ENCODE measurements at places on chromosomes 12 and 14. TPM values are rescaled to one million over a fixed set of nuclear protein-coding genes. Genes with fewer than 3 reads are reported as not detected.

DNA sequence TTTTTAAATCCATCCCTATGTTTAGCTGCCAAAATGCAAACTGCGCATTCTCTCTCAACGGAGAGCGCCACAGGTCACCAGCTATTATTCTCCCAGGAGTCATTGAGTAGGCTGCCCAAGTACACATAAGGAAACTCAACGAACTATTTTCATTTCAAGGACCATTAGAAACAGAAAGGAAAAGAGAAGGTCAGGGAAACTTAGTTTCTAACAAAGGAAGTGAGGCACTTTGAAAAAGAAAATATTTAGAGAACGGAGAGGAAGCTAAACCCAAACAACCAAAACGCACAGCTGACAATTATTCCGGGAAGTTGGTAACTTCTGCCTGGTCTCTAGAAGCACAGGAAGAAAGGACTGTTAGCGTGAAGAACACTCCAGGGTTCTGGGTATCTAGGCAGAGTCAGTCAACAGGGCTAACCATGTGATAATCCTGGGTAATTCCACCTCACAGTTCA is 23.5 kb downstream of the GPHB5 start:
- no peak for DNase-seq
- H3K27ac ChIP-seq, result peak overlapping the region; percentile 75
- H3K36me3 ChIP-seq, result no peaks in the 10 kb centered on the region

Gene RNASE13
- not detected for total RNA-seq

DNA sequence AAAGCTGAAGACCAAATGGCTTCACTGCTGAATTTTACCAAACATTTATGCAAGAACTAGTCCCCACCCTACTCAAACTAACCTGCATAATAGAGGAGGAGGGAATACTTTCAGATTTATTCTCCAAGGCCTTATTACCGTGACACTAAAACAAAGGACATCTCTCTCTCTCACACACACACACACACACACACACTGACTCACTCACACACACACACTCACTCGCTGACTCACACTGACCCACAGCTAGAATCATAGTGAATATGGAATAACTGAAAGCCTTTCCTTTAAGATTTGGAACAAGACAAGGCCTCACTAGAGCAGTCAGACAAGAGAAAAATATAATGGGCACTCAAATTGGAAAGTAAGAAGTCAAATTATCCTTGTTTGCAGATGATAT is 1014.1 kb downstream of the TMTC2 start:
- no peak for DNase-seq
- no peaks in the 10 kb centered on the region for H3K4me1 ChIP-seq
- H3K36me3 ChIP-seq, result no peaks in the 10 kb centered on the region
- H3K4me3 ChIP-seq, result no peak overlapping the region
- H3K27me3 ChIP-seq, result no peaks in the 10 kb centered on the region

DNA sequence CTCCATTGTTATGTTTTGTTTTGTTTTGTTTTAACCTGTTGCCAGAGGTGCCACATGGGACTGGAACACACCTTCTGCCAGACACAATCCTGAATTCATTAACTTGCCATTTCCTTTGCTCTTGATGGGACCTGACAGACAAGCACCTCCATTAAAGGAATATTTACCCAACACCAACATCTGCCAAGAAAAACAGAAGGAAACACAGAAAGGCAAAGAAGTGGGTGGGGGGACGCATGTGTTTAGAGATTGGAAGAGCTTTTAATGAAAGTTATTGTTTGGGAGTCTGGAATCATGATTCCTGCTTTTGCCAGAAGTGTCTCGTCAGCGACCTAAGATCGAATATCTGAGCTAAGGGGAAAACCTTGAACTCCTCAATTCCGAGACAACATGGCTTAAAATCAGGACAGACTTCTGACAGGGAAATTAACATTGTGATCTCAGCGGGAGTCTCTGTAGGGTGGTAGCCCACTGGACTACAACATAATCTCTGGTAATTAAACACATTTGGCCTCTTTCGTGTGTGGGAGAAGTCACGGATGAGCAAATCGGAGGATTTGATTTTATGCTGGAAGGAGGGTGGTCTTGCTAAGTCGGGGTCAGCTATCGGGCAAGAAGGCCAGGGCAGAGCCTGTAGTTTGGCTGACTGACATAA is 210.4 kb upstream of the FAR2 start:
- H3K27me3 ChIP-seq, result no peaks in the 10 kb centered on the region
- no peaks in the 10 kb centered on the region for H3K4me1 ChIP-seq
- DNase-seq, result no peak
- H3K27ac ChIP-seq, result peak overlapping the region; percentile 52
- H3K4me3 ChIP-seq, result no peak overlapping the region

DNA sequence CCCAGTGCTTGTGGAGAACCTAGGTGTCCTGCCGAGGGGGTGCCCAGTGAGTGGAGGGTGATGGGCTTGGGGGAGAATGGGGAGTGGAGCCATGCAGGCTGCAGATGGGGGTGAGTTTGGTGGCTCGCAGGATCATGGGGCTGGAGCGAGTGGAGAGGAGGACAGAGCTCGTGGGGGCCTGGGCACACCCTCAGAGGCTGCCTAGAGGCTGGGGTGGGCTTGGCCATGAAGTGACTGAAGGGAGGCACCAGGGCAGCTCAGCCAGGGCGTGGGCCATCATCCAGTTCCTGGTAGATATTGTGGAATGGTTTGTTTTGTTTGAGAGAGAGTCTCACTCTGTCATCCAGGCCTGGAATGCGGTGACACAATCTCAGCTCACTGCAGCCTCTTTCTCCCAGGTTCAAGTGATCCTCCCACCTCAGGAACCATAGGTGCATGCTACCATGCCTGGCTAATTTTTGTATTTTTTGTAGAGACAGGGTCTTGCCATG is 43.4 kb upstream of the AMN start:
- no peak overlapping the region for H3K27ac ChIP-seq
- H3K36me3 ChIP-seq, result no peaks in the 10 kb centered on the region
- no peak for DNase-seq
- H3K4me3 ChIP-seq, result no peak overlapping the region
- no peaks in the 10 kb centered on the region for H3K4me1 ChIP-seq

- no peak for DNase-seq
- no peak overlapping the region for H3K27ac ChIP-seq
- H3K4me1 ChIP-seq, result no peaks in the 10 kb centered on the region
- H3K27me3 ChIP-seq, result peaks cover 3% of the 10 kb centered on the region
- no peaks in the 10 kb centered on the region for H3K36me3 ChIP-seq
Observed at GRCh38 chr14:94771158-94771905, 1.4 kb upstream of the GSC start.

GRCh38 chr14:96304956-96305355 is 48.9 kb downstream of the BDKRB1 start:
- no peaks in the 10 kb centered on the region for H3K4me1 ChIP-seq
- no peak for DNase-seq
- H3K27me3 ChIP-seq, result no peaks in the 10 kb centered on the region
- H3K27ac ChIP-seq, result no peak overlapping the region
- peaks cover 4% of the 10 kb centered on the region for H3K36me3 ChIP-seq
- no peak overlapping the region for H3K4me3 ChIP-seq

Gene SLCO1C1
- total RNA-seq, result not detected

GRCh38 chr12:87266305-87266704 is 762.9 kb downstream of the C12orf50 start:
- no peaks in the 10 kb centered on the region for H3K36me3 ChIP-seq
- no peaks in the 10 kb centered on the region for H3K4me1 ChIP-seq
- H3K27ac ChIP-seq, result no peak overlapping the region

DNA sequence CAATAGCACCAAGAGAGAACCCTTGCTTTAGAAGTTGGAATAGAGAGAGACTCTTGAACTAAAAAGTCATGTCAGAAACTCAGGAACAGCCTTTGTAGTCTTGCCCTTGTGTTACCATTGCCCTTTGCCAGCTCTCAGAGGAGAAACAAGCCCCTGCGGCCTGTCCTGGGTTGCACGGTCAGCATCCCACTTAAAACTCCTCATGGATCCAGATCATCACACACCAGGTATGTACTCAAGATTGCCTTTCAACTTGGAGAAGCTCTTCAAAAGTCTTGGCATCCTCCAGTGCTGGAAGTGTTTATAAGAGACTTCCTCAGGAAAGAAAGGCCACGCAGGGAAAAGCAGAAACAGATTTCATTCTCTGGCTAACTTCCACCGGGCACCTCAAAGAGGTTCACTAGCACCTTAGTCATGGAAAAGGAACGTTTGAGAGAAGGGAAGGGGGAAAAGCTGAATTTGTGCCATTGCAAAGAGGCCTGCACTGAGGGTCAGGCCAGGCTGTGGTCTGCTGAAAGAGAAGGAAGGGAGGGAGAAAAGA is 594.2 kb downstream of the MED13L start:
- no peak for DNase-seq
- H3K36me3 ChIP-seq, result no peaks in the 10 kb centered on the region
- no peak overlapping the region for H3K4me3 ChIP-seq

Gene KRT80
- 9.8 TPM for total RNA-seq

Gene PSMC1
- total RNA-seq, result 170 TPM

GRCh38 chr14:89219051-89219450 is 198.0 kb downstream of the FOXN3 start:
- no peaks in the 10 kb centered on the region for H3K4me1 ChIP-seq
- H3K36me3 ChIP-seq, result no peaks in the 10 kb centered on the region
- no peak for DNase-seq
- no peak overlapping the region for H3K4me3 ChIP-seq

GRCh38 chr14:33996462-33996861 is 45.6 kb upstream of the EGLN3 start:
- H3K27me3 ChIP-seq, result no peaks in the 10 kb centered on the region
- DNase-seq, result no peak
- no peak overlapping the region for H3K27ac ChIP-seq
- H3K4me1 ChIP-seq, result no peaks in the 10 kb centered on the region

DNA sequence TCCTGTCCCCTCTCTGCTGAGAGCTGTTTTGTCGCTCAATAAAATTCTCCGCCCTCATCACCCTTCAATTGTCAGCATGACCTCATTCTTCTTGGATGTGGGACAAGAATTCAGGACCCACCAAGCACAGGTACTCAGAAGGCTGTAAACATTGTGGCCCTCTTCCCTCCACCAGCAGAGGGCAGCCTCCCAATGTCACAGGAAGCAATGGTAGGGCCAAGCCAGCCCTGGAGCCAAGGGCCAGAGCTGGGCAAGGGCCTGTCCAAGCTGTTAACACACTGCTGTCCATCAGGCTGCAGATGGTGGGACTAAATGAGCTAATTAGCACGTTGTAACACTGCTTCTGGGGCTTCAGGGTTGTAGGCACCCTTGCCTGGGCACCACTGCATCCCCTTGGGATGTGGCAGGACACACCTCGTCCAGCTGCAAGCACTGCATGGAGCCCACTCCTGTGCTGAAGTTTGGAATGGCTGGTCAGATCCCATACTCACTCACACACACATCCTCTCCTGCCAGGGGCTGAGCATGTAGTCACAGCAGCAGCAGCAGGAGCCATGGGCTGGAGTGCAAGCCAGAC is 62.7 kb upstream of the HECTD1 start:
- no peaks in the 10 kb centered on the region for H3K4me1 ChIP-seq
- H3K4me3 ChIP-seq, result no peak overlapping the region
- H3K36me3 ChIP-seq, result no peaks in the 10 kb centered on the region
- H3K27ac ChIP-seq, result no peak overlapping the region

DNA sequence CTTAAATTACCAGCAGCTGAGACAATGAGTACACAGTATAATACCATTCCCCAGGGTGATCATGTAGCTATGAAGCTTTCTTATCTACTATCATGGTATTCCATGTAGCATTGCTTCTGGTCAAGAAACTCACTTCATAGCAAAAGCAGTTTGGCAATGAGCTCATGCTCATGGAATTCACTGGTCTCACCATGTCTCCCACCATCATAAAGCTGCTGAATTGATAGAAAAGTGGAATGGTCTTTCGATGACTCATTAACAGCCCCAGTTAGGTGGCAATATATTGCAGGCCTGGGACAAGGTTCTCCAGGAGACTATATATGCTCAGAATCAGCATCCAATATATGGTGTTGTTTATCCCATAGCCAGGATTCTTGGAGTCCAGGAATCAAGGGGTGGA is 553.7 kb downstream of the FOXG1 start:
- H3K27ac ChIP-seq, result no peak overlapping the region
- no peak for DNase-seq
- no peaks in the 10 kb centered on the region for H3K4me1 ChIP-seq
- no peaks in the 10 kb centered on the region for H3K36me3 ChIP-seq
- H3K27me3 ChIP-seq, result no peaks in the 10 kb centered on the region
- H3K4me3 ChIP-seq, result no peak overlapping the region

Gene KMT2D
- total RNA-seq, result 35.4 TPM

- no peak for DNase-seq
- no peak overlapping the region for H3K27ac ChIP-seq
- H3K4me3 ChIP-seq, result no peak overlapping the region
- no peaks in the 10 kb centered on the region for H3K36me3 ChIP-seq
- H3K27me3 ChIP-seq, result no peaks in the 10 kb centered on the region
- H3K4me1 ChIP-seq, result no peaks in the 10 kb centered on the region
Observed at GRCh38 chr14:69360438-69361108, 37.5 kb downstream of the ERH start.

DNA sequence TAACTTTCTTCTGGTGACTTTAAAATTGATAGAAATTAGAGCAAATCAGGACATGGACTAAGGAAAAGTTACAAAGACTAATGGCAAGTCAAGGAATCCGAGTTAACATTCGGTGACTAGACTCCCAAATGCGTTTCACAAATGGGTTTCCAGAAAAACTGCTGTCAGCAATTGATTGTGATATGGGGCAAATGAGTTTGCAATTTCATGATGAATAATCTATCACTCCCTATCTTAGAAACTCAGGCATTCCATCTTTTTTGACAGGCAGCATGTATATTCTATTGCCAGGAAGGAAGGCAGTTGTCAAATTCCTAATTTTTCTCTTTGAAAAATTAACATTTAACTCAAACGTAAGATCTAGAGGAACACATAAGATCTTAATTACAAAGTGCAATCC is 40.5 kb upstream of the PLXNC1 start:
- H3K27ac ChIP-seq, result no peak overlapping the region
- no peaks in the 10 kb centered on the region for H3K4me1 ChIP-seq
- H3K27me3 ChIP-seq, result no peaks in the 10 kb centered on the region
- no peaks in the 10 kb centered on the region for H3K36me3 ChIP-seq
- no peak for DNase-seq

- no peak overlapping the region for H3K4me3 ChIP-seq
- no peak overlapping the region for H3K27ac ChIP-seq
- peaks cover 9% of the 10 kb centered on the region for H3K36me3 ChIP-seq
- no peaks in the 10 kb centered on the region for H3K27me3 ChIP-seq
- no peak for DNase-seq
Observed at GRCh38 chr12:131771965-131772364, 56.2 kb upstream of the MMP17 start.

- peaks cover 15% of the 10 kb centered on the region for H3K4me1 ChIP-seq
- H3K36me3 ChIP-seq, result no peaks in the 10 kb centered on the region
- DNase-seq, result peak; percentile 41
- H3K27me3 ChIP-seq, result no peaks in the 10 kb centered on the region
- H3K4me3 ChIP-seq, result peak overlapping the region; percentile 45
Observed at GRCh38 chr14:105414456-105415371, 4.9 kb upstream of the MTA1 start.

Gene OR4L1
- total RNA-seq, result not detected

Data from breast epithelium (tissue), 4 donors.